ENCODE measurements at places on chromosomes 12 and 14.

- DNase-seq, result no peak
These were observed 359.8 kb downstream of the APAF1 start for GRCh38 chr12:99004799-99005466.

DNA sequence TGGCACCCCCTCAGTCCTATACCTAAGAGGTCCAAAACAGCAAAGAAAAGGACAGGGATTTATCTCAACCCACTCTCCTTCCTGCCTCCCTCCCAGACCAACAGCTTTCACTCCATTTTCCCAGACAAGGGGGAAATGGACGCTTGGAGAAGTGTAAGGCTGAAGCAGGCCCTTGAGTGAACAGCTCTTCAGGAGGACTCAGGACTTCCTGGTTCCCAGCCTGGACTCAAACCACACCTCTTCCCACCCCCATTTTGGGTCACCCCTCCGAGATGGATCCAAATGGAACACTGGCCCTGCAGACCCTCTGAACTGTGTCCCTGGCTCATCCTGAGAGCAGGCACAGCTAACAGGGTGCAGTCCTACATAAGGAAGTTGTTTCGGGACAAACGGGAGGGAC is 2.7 kb downstream of the KMT2D start:
- DNase-seq, result no peak

GRCh38 chr12:47850153-47851084 is 30.7 kb upstream of the HDAC7 start:
- peak; percentile 52 for DNase-seq

- DNase-seq, result no peak
These were observed 150.0 kb upstream of the CRY1 start for GRCh38 chr12:107243341-107243740.

- DNase-seq, result peak; percentile 82
These were observed 2.5 kb downstream of the COL2A1 start for GRCh38 chr12:48001505-48002413.

GRCh38 chr14:67228325-67228984 is 12.8 kb upstream of the PALS1 start:
- no peak for DNase-seq

DNA sequence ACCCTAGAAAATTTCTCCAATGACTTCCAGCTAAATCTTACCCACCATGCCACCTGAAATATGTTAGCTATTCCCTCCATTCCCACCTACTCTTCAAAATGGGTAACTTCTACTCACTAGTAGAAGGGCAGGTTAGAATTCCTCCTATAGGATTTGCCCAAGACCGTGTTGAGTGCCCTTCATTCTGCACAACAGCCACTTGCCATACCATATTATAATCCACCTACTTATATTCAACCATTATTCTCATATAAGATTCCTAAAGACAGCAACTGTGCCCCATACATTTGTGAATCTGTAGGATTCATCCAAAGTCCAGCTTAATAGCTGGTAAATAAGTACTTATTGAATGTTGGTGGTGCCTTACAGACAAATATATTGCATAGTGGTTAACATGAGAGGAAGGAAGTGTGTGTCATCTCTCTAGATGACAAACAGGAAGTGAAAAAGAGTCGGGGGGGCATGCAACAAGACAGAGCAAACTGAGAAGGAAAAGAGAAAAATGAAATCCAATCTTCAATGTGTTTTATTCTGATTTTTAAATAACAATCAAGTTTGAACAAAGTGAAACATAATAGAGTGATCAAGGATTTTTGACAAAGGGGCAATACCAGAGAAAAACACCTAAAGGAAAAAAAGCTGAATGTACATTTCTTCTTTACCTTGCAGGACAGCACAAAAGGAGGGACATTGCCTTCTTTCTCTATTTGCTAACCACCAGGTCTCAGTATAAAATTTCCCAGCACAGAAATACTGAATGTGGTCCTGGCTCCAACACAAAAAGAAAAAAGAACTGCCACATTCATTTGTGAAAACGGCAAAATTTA is 389.3 kb upstream of the USP15 start:
- no peak for DNase-seq

DNA sequence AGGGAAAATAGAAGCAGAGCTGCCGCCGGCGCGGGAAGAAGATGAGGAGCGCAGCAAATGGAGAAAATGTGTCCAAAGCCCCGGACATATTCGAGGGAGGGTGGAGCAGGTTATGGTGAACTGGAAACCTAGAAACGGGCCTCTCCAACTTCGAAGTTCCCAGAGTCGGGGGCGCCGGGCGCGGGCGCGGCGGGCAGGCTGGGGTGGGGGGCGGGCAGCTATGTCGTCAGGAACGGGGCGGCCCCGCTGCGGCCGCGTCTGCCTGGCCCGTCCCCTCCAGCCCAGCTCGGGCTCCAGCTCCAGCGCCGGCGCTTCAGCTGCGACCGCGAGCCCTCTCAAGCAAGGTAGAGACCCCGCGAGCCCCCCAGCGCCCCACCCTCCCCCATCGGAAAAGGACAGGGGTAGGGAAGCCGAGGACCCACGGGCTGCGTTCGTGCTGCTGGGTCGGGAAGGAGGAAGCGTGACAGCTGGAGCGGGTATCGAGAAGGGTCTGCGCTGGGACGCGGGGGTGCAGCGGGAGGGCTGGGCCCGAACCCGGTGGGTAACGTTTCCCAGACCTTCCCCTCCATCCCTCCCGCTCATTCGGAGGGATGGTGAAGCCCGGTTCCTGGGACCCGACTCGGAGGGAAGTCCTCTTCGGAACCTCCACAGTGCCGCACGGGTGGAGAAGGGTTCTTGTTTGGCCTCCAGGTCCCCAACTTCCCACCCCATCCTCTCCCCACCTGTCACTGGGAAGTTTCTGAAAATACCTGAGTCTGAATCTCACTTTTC is 1.0 kb downstream of the DGKA start:
- peak; percentile 85 for DNase-seq

GRCh38 chr14:98371141-98371540 is 900.9 kb downstream of the BCL11B start:
- no peak for DNase-seq

- no peak for DNase-seq
These were observed 502 bp downstream of the SMARCD1 start for GRCh38 chr12:50085615-50086072.

GRCh38 chr12:52254965-52255751 is 19.3 kb upstream of the KRT86 start:
- no peak for DNase-seq

GRCh38 chr12:125528281-125528680 is 463.0 kb downstream of the AACS start:
- DNase-seq, result no peak

DNA sequence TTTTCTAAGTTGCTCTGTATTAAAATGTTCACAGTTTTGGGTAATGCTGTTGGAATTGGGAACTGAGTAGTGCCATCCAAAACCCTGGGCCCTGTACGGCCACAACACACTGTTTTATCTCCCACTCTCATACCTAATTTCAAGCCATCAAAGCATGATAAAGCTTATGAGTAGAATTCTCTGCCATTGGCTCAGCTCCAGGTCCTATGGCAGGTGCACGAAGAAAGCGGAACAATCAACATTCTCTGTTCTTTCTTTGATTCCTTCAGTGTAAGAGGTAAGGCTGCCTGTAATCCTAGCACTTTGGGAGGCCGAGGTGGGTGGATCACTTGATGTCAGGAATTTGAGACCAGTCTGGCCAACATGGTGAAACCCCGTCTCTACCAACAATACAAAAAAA is 394.9 kb downstream of the CCDC91 start:
- no peak for DNase-seq

GRCh38 chr12:62739266-62740015 is 195.5 kb downstream of the PPM1H start:
- no peak for DNase-seq

DNA sequence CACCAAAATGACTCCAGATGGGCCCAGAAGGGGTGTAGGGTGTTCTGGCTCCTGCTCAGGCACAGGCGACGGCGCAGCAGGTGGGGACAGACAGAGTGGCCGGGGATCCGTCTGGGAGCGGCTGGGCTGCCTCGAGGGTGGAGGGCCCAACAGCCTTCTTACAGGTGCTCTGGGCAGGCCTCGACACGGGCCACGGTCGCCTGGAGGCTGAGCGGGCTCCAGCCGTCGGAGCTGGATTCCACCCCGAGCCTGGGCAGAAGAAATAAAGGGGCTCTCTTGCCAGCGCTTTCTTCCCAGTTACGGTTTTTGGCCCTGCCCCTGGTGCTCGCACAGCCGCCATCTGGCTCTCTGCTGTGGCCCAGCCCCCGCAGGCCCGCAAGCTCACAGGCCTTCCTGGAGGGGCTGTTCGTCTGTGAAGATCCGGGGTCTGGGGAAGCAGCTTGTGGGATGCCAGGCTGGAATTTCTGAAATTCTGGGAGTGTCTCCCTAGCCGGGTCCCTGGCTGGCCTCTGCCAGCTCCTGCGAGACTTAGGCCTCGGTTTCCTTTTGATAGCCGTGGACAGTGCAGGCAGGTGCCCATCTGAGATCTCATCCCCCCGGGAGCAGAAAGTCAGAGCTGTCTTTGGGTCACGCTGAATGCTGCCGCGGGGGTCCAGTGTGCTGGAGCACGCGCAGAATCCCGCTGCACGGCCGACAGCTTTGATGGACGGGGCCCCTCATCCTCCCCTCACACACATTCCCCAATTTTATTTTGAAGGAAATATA is 122.7 kb downstream of the PAPOLA start:
- DNase-seq, result peak; percentile 66

DNA sequence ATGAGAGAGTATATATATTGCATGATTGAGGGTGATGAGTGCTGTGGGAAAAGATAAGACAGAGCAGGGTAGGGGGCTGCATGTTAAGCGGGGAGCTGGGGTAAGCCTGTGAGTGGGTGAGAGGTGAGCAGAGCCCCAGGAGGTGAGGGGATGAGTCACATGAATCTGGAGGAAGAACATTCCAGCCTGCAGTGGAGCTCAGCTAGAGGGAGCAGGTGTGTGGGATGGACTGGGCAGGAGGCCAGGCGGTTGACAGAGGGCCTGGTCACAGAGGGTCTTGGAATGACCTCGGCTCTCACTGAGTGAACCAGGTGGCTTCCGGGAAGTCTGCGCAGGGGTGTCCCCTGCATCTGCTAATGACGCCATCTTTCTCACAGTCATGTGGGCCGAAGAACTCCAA is 44.4 kb downstream of the GIT2 start:
- DNase-seq, result no peak

DNA sequence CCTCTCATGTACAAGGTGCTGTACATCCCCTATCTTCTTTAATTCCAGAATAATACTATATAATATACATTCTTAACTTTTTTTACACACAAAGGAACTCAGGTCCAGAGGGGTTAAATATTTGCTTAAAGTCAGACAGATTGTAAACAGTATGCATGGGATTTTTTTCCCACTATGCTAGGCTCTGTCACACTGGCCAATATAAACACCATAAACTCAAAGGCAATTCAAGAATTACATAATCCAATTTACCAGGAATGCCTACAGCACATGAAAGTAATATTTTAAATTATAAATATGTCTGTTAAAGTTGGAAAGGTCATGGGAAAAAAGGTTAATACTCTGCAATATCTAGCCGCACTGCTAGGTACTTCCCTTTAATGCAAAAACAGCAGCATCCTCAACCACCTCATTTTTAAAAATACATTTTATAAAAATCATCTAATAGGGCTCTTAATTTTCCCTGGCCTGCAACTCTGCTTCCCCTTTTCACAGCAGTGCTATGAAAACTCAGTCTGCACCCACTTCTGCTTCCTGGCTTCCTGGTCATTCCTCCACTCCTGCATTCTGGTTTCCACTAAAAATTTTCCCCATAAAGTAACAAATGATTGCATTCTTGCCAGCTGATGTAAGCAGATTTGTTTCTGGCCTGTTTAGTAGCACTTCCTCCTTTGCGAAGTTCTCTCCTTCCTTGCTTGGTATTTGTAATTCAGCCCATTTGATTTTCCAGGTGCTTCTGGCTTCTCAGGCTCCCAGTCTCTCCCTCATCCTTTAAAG is 128.1 kb downstream of the ITPR2 start:
- DNase-seq, result no peak

DNA sequence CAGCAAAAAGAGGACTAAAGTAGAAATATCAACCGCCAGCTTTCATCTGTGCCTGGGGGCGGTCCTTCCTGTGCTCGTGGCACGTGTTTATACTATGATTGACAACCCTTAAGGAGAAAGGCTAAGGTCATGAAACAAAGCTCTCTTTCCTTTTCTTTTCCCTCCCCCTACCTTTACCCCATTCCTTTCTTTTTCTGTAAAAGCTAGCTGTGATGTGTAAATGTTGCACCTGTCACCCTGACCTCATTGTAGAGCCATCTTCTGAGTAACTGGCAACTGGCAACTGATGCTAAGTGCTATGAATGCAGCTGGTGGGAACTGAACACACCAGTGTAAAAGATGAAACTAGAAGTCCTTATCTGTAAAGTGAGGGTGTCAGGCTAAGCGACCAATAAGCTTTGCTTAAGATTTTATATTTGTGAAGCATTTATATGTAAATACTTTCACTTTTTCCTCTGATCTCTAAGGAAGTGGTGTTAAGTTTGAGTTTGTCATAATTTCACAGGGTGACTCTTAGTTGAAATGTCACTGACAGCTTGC is 102.8 kb upstream of the BCAT1 start:
- DNase-seq, result no peak

GRCh38 chr14:95346820-95347219 is 27.1 kb upstream of the CLMN start:
- DNase-seq, result peak; percentile 37

GRCh38 chr12:116361414-116362223 is 84.1 kb upstream of the MED13L start:
- DNase-seq, result no peak

DNA sequence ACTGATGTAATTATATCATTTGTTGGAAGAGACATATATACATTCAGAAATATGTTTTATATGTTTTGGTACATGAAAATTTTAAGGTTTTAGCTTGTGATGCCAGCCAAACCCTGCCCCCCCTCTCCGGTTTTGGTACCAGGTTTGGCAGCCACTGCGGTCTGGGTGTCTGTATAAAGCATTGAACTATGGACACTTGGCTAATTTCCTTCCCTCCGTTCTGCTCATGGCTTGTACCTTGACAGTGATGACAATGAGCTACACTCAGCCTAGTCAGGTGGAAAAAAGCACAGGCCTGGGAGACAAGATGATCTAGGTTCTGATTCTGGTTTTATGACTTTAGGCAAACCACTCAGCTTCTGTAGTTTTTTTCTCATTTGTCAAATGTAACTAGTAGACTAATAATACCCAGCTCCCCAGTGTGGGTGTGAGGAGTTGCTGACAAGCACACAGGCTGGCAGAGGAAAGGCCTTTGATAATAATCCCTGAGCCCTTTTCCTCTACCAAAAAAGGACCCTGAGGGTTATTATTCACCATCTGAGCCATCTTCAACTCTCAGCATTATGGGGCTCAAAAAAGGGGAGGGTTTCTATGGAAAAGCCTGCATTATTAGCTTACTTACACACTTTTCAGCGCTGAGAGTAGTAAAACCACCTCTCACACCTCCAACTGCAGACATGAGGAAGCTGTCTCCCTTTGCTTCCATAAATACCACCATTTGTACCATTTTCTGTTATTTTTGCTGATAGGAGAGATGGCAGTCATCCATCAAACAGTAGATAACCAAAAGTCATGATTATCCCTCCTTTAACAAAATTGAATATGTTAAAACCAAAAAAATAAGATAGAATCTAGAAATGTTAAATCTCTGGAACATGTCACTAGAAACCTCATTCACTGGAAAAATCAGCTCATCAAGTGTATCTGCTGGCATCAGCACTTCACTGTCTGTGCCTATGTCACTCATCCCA is 76.3 kb upstream of the PSMC1 start:
- DNase-seq, result no peak

All from suprapubic skin (tissue), 4 donors.